Natural killer cell (primary cell): ENCODE measurements at places on chromosomes 3 and 15. TPM values are rescaled to one million over a fixed set of nuclear protein-coding genes. Genes with fewer than 3 reads are reported as not detected.
A peak's percentile ranks its signal among the peaks of the same experiment; 100 is the strongest.

DNA sequence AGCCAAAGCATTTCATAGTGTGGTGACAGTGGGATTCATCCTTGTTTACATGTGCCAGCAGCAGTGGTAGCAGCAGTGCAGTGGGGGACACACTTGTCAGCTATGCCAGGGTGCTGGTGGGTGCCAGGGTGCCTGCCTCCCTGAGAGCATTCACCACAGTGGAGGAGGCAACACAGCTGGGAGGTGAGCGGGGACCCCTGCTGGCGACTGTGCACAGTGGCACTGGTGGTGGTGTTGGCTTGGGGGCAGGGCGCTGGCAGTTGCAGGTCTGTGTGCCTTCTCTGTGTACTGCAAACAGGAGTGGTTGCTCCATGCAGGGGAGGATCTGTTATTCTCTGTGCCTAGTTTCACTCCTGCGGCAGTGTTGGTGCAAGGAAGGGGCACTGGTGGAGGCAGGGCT, 41.2 kb downstream of the CEP63 start:
- no peak for DNase-seq
- H3K4me3 ChIP-seq: no peak overlapping the region
- no peaks in the 10 kb centered on the region for H3K4me1 ChIP-seq

DNA sequence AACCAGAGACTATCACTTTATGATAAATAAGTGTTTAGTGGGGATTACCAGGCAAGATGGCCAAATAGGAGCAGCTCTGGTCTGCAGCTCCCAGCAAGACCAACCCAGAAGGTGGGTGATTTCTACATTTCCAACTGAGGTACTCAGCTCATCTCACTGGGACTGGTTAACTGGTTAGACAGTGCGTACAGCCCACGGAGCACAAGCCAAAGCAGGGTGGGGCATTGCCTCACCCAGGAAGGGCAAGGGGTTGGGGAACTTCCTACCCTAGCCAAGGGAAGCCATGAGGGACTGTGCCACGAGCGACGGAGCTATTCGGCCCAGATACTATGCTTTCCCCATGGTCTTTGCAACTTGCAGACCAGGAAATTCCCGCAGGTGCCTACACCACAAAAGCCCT, 171.0 kb downstream of the CTNNB1 start:
- H3K27me3 ChIP-seq: no peaks in the 10 kb centered on the region
- H3K4me3 ChIP-seq: no peak overlapping the region
- DNase-seq: no peak
- H3K4me1 ChIP-seq: no peaks in the 10 kb centered on the region

DNA sequence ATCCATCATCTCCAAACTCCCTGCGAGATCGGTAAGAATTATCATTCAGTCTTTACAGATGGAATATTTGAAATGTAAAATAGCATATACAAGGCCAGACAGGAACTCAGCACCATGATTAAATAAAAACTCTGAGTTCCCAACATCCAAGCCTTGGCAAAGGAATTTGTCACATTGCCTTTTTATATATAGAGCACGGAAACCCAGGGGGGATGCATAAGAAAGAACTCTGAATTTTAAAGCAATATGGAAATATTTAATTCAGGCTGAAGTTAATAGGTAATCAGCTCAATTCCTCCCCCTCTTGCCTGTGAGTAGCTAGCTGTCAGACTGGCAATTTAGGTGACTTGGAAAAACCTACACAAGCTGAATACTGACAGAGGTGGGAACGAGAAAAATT, 217.9 kb upstream of the KCNMB2 start:
- DNase-seq: no peak
- no peaks in the 10 kb centered on the region for H3K36me3 ChIP-seq
- no peak overlapping the region for H3K27ac ChIP-seq
- no peaks in the 10 kb centered on the region for H3K27me3 ChIP-seq
- H3K4me1 ChIP-seq: no peaks in the 10 kb centered on the region
- no peak overlapping the region for H3K4me3 ChIP-seq

- no peak for DNase-seq
- peaks cover 8% of the 10 kb centered on the region for H3K4me1 ChIP-seq
- H3K36me3 ChIP-seq: no peaks in the 10 kb centered on the region
- H3K4me3 ChIP-seq: no peak overlapping the region
Measured at GRCh38 chr15:72163719-72164118, 33.9 kb downstream of the GRAMD2A start.

DNA sequence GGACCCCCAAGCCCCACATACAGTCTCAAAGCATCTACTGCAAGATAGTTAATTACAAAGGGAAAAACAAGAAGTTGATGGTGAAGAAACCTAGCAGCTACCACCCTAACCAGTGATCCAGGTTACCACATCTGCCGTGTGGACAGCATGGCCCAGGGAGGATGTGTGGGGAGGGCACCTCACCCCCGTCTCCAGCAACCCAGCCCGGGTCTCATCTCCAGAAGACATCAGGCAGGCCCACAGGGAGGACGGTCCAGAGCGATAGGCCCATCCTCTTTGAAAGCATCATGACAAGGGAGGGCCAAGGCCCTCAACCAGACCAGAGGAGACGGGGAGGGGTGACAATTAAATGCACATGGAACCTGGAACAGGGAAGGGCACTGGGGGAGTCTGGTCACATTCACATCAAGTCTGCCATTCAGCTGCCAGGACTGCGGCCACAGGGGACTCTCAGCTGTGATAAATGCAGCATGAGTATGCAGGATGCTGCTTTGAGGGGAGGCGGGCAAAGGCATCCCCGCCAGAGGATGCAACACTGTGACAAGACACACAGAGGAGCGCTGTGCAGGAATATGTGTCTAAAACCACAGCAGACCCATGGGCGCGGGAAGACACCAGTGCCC, 18.8 kb downstream of the ZXDC start:
- no peak overlapping the region for H3K4me3 ChIP-seq
- H3K27ac ChIP-seq: no peak overlapping the region
- no peak for DNase-seq
- H3K36me3 ChIP-seq: peaks cover 80% of the 10 kb centered on the region

DNA sequence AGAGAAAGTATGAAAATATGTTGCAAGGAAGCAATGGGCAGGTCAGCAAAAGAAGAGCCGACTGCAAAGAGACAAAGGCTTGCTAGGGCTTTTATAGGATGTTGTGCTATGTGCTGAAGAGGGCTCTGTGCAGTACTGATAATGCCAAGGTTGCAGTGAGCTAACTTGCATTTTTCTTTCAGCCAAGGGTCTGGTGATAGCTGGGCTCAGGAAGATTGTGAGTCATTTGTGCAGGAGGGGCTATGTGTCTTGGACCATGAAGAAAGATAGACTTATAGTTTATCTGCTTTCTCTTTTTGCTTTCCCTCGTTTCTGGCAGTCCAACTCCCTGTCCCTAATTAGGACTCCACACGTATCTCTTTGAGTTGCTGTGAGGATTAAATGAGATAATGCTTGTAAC, 64.5 kb upstream of the LRIG1 start:
- H3K27me3 ChIP-seq: peaks cover 4% of the 10 kb centered on the region
- no peak overlapping the region for H3K27ac ChIP-seq
- H3K36me3 ChIP-seq: no peaks in the 10 kb centered on the region
- no peaks in the 10 kb centered on the region for H3K4me1 ChIP-seq
- H3K4me3 ChIP-seq: no peak overlapping the region
- no peak for DNase-seq

DNA sequence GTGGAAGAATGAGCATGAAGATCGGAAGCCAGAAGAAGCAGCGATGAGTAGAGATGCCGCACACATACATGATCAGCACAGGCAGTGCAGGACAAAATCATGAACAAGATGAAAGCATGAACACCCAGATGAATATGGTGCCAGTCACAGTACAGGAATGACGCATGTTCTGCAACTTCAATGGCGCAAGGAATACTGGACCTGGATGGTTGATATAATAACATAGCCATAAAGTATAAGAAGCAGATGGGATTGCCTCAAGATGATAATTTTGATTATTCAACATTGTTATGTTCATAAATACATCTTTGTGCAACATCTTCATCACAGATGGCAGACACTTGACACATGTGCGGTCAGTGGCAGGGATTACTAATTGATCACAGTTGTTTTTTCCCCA, 59.7 kb upstream of the SLCO3A1 start:
- H3K27me3 ChIP-seq: no peaks in the 10 kb centered on the region
- DNase-seq: no peak
- no peaks in the 10 kb centered on the region for H3K36me3 ChIP-seq
- no peak overlapping the region for H3K27ac ChIP-seq
- no peaks in the 10 kb centered on the region for H3K4me1 ChIP-seq

GRCh38 chr3:132160198-132160597, 125.4 kb upstream of the CPNE4 start:
- no peaks in the 10 kb centered on the region for H3K36me3 ChIP-seq
- no peaks in the 10 kb centered on the region for H3K4me1 ChIP-seq
- H3K27ac ChIP-seq: no peak overlapping the region
- no peak overlapping the region for H3K4me3 ChIP-seq
- no peak for DNase-seq

DNA sequence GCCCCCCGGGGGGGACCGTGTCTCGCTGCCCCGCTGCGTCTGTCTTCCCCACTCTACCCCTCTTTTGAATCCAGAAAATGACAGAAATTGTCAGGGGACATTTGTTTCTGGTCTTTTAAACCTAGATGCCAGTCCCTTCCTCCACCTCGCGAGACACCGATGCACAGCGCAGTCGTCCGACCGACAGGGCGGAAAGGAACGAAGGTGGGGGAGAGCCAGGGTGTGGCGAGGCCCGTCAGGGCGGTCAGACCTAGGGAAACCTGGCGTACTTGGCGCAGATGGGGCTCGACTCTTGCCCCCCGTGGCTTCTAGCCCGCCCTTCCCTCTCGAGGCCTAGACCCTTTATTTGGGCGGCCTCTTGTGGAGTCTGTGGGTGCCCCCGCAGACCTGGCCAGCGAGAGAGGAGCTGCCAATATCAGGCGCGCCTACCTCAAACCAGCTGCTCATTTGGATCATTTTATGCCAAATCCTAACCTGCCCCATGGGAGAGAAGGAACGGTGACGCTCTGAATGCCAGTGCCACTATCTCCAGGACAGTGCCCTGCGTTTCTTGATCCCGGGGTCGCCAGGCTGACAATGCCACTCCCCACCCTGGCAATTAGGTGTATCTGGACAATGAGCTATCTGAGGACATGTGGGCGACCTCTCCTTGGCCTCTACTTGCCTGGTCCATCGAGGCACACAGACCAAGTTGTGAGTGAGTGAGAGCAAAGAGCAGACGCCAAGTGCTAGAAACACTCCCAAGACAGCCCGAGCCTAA, 500 bp upstream of the RAB6B start:
- H3K4me3 ChIP-seq: peak overlapping the region; percentile 19
- H3K36me3 ChIP-seq: no peaks in the 10 kb centered on the region
- DNase-seq: no peak
- H3K27ac ChIP-seq: no peak overlapping the region
- H3K4me1 ChIP-seq: peaks cover 5% of the 10 kb centered on the region

DNA sequence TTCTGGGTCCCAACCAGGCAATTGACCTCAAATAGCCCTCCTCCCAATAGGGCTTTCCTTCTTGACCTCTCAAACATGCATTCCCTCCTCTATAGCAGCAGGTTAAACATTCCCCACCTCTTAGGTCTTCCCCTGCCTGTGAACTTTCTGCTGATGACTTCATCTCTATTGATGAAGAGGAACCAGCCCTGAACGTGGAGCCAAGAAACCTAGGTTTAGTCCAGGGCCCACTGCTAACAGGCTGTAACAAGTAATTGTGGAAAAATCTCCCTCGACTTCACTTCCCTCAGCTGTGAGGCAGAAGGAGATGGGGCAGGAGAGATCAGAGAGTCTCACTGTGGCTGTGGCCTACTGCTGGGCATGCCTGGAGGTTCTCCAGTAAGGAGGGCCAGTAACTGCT, 24.7 kb downstream of the ILDR1 start:
- no peak overlapping the region for H3K4me3 ChIP-seq
- peaks cover 39% of the 10 kb centered on the region for H3K4me1 ChIP-seq

DNA sequence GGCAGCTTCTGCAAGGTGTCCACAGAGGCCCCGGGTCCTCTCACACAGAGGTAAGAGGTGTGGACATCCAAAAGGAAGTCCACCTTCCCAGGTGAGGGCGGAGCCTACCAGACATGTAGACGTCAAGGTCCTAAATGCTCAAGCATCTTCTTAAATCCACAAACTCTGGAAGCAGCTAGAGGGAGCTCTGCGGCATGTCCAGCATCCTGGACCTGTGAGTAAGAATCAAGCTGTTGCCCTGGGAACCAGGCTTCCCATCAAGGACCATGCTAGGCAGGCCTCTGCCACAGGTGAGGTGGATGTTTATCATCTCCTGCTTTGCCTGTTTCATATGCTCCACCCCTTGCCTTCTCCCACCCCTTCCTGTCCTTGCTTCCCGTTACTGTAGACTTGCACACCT, 368.2 kb downstream of the GABRG3 start:
- H3K4me3 ChIP-seq: no peak overlapping the region
- no peak for DNase-seq
- no peaks in the 10 kb centered on the region for H3K36me3 ChIP-seq
- H3K27me3 ChIP-seq: no peaks in the 10 kb centered on the region
- no peaks in the 10 kb centered on the region for H3K4me1 ChIP-seq

DNA sequence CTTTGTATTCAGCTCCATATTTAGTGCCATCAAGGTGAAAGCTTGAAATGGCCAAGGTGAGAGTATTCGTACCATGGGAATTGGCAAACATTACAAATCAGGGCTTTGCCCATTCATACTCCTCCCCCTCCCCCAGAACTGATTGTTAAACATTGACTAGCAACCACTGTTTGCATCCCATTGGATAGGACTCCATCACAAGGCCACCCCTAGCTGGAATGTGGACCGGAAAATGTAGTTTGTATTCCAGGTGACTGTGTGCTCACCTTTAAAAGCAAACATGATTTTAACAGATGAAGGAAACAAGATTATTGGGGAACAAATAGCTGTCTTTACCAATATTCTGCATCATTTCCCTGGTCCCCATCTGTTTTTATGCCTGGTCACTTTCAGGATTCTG, 14.1 kb downstream of the ST3GAL6 start:
- DNase-seq: no peak
- H3K4me1 ChIP-seq: no peaks in the 10 kb centered on the region
- no peaks in the 10 kb centered on the region for H3K36me3 ChIP-seq
- no peak overlapping the region for H3K27ac ChIP-seq
- no peak overlapping the region for H3K4me3 ChIP-seq
- H3K27me3 ChIP-seq: no peaks in the 10 kb centered on the region

GRCh38 chr3:78255403-78255802, 1215.5 kb downstream of the ROBO2 start:
- H3K4me1 ChIP-seq: no peaks in the 10 kb centered on the region
- H3K36me3 ChIP-seq: no peaks in the 10 kb centered on the region
- no peaks in the 10 kb centered on the region for H3K27me3 ChIP-seq
- H3K27ac ChIP-seq: no peak overlapping the region
- no peak overlapping the region for H3K4me3 ChIP-seq

- peaks cover 38% of the 10 kb centered on the region for H3K36me3 ChIP-seq
- DNase-seq: no peak
- no peaks in the 10 kb centered on the region for H3K27me3 ChIP-seq
- no peaks in the 10 kb centered on the region for H3K4me1 ChIP-seq
- H3K4me3 ChIP-seq: no peak overlapping the region
- H3K27ac ChIP-seq: no peak overlapping the region
Measured at GRCh38 chr3:105845488-105845887, 23.3 kb downstream of the CBLB start.

Gene GP5
- 0.80 TPM for total RNA-seq

Gene ZNF620
- total RNA-seq: 6.0 TPM

Gene RBP2
- not detected for total RNA-seq

Gene TBL1XR1
- 118 TPM for total RNA-seq

Gene DAZL
- total RNA-seq: not detected

Gene ANKRD63
- total RNA-seq: not detected

Gene LYSMD4
- total RNA-seq: 7.2 TPM

Gene CCR9
- 0.27 TPM for total RNA-seq
